CD8-positive, alpha-beta T cell (primary cell): ENCODE measurements at places on chromosomes 12 and 14. TPM values are rescaled to one million over a fixed set of nuclear protein-coding genes. Genes with fewer than 3 reads are reported as not detected.
A peak's percentile ranks its signal among the peaks of the same experiment; 100 is the strongest.

The TOMM20L gene
- 0.92 TPM for total RNA-seq

The ZNF140 gene
- 9.1 TPM for total RNA-seq

The TAS2R10 gene
- not detected for total RNA-seq

The GSC gene
- total RNA-seq, result not detected

The REP15 gene
- total RNA-seq, result not detected

The LRP1 gene
- 4.0 TPM for total RNA-seq

The TAS2R19 gene
- total RNA-seq, result 0.54 TPM

The SDS gene
- total RNA-seq, result not detected

The GPRC5D gene
- total RNA-seq, result not detected

GRCh38 chr14:91324606-91325575 is 80.4 kb upstream of the GPR68 start:
- DNase-seq, result no peak

DNA sequence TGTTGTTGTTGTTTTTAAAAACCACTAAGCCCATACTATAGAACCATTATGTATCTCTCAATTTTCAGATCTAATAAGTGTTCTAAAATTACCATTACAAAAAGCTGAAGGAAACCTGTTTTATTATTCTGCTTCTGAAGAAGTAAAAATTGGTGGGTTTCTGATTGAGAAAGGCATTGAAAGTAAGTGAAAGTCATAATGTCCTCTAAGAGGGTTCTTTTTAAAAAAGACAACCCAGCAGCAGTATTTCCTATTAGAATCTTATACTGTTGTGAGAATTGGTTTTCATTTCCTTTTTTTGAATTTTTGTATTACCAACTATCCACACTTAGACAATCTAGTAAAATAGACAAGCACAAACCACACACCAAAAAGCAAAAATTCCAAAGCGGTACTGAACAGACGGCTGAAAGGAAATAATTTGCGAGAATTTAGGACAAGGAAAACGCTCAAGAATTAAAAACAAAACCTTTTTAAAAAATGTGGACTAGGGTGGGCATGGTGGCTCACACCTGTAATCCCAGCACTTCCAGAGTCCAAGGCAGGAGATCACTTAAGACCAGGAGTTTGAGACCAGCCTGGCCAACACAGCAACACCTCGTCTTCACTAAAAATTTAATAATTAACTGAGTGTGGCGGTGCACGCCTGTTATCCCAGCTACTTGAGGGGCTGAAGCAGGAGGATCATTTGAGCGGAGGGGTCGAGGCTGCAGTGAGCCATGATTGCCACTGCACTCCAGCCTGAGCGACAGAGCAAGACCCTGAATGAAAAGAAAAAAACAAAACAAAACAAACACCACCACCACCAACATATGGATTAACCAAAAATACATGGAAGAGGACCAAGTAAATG is 66.7 kb upstream of the AP4S1 start:
- no peak for DNase-seq

DNA sequence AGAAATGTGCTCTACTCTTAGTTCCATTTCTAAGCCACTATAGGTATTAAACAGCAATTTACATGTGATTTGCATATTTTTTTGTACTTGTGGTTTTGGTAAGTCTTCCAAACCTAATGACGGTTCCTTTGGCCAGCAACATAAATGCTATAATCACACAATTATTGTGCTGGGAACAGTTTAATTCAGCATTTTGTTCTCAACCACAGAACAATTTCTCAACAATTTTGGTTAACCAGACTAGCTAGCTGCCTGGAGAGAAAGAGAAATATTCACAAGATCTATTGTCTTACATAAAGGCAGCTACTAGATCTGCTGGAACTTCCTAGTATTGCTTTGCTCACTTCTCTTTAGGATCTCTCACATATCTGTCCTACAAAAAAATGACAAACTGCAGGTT is 265.3 kb downstream of the SOX5 start:
- no peak for DNase-seq

DNA sequence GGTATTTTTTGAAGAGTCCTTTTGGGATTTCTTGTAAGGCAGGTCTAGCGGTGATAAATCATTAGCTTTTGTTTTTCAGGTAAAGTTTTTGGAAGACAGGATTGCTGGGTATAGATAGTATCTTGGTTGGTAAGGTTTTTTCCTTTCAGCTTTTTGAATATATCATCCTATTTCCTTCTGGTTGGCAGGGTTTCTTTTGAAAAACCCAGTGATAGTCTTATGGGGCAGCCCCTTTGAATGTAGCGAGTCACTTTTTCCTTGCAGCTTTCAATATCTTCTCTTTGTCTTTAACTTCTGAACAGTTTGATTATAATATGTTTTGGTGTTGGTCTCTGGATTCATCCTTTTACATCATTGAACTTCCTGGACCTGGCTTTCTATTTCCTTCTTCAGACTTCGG is 20.2 kb downstream of the TMX1 start:
- no peak for DNase-seq

- DNase-seq, result no peak
Measured at GRCh38 chr12:51975196-51975595, 23.7 kb downstream of the ACVR1B start.

- no peak for DNase-seq
Measured at GRCh38 chr14:30193101-30193500, 265.5 kb upstream of the PRKD1 start.

GRCh38 chr12:83318386-83319098 is 631.8 kb downstream of the TMTC2 start:
- no peak for DNase-seq

GRCh38 chr12:101491329-101491728 is 16.2 kb downstream of the SPIC start:
- no peak for DNase-seq

DNA sequence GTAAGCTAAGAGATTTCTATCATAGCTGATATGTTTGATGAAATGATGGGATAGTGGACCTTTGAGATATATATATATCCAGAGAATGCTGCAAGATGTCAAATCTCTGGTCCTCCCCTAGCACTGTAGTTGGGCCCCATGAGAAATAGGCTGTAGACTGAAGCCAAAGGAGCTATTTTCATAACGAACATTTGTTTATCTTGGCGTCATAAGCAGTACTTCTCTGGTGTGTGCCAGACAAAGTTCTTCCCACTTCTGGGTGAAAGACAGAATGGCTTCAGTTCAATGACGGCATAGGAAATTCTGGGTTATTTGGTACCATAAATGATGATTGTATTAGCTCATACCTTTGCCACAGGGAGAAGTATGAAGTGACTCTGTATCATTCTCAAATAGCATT is 534.3 kb downstream of the SOX5 start:
- no peak for DNase-seq

DNA sequence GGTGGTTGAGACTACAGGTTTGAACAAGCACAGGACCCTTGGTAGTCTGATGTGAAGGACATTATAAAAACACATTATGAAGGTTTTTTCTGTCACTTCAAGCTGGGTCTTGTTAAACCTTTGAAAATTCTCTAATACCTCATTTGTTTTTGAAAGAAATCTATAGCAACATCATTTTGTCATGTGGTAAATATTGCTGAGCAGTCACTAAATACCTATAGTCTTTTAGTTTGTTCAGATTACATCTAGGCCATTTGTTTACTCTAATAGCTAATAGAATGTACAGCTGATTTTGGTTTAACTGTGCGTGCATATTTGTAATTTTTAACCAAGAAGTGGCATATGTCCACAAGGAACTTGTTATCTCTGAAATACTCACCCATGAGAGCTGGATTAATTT is 2.9 kb downstream of the PPM1A start:
- no peak for DNase-seq

DNA sequence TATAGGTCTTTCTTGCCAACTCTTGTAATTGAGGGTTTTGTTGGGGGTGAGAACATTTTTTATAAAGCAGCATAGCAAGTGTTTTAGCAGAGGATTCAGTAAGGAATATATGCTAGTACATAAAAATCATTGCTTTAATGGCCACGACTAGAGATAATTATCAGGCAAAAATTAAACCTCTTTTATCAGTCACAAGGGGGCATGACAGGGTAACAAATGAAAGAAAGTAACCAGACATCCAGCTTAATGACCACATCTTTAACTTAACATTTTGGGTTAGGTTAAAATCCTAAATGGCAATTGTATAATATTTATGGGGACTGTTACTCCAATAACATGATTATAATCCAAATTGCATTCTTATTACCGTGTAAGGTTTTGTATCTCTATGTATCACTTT is 119.6 kb downstream of the LRRIQ1 start:
- no peak for DNase-seq

- DNase-seq, result peak; percentile 46
Measured at GRCh38 chr14:73245480-73246325, 8.4 kb downstream of the PAPLN start.

DNA sequence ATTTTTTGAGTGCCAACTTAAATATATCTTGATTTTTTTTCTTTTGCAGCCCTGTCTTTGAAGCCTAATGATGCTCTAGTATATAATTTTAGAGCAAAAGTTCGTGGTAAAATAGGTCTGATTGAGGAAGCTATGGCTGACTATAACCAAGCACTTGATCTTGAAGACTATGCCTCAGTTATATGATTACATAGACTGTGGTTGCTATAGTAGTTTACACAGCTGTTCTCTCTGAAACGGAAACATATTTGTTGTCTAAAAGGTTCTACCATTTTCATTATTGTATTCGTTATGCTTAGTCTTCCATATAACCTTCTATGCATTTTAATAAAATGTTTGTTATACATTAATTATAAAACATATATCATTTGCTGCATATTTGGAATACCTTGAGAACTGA is 246.7 kb downstream of the TTC6 start:
- no peak for DNase-seq

GRCh38 chr14:106276326-106277267 is 750.2 kb downstream of the TMEM121 start:
- DNase-seq, result peak; percentile 27

DNA sequence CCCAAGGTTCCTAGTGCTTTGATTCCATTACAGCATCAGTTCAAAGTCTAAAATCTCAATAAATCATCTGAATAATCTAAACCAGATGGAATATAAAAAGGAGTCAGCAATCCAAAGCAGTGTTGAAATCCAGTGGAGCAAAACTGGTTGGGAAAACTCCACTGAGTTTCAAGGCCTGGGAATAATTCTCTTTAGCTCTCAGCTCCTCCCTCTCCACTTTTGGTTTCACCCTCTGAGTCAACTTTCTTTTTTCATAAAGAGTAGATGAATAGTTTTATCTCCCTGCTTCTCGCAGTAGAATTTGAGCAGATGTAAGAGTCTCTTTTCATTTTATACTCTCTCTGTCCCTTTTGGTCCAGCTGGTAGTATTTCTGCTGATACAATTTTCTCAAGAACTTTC is 338.6 kb downstream of the APAF1 start:
- DNase-seq, result no peak

DNA sequence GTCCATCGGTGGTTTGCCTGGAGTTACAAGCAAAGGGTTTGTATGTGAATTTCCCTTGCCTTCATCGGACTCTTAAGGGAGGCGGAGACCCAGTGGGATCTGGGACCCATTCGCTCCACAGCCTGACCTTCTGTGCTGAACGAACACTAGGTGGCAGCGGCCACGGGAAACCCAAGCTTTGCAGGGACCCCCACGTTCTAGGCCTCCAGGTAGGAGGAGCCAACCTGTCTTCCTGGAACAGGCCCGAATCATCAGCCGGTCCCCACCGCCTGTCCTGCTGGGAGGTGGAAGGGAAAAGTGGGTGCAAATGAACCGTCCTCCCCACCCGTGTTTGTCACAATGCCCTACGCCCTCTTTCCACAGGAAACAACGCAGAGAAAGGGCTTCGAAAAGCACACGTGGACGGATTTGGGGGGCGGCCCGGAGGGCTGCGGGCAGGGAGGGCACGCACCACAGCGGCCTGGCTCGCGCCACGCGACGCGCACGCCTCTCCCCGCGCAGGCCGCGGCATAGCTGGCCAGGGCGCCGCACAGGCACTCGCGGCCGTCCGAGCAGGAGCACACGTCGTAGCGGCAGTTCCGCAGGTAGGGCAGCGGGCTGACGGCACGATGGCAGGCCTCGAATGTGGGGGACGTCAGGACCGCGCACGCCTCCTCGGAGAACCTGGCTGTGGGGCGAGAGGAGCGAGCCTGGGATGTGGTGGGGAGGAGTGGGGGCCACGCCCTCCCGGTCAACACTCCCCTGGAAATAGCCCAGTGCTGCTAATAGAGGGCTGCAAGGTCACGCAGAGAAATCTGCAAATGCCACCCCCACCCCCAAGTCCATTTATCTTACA is 67.8 kb downstream of the VWF start:
- peak; percentile 53 for DNase-seq

DNA sequence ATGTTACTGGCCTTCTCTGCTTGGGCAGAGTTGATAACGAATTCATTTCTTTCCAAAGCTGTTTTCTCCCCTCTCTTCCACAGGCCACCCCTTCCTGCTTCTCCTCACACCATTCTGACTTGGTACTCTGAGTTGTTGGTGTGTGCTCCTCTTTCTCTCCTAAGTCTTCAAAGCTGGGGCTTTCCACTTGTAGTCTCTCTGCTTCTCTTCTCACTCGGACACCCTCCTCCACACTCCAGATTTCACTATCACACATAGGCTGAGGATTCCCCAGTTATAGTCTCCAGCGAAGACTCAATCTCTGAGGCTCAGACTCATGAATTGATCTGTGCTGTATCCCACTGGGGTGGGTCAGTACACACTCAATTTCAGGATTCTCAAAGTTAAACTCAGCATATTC is 201.0 kb downstream of the SSPN start:
- DNase-seq, result no peak

DNA sequence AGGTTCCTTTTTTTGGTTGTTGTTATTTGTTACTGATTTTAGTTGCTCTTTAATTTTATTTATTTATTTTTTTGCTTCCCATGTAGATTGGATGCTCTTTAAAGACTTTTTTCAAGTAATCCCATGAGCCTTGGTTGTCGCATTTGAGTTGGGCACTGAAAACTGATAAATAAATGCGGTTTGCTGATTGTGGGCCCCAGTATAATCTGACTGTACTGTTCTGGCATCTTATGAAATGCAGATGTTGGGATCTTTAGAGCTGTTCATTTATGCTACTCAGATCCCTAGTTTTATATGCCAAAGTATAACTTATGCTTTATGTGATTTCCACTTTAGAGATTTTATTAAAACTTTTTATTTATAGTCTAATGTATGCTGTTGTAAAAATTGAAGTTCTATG is 33.3 kb downstream of the WNK1 start:
- no peak for DNase-seq

DNA sequence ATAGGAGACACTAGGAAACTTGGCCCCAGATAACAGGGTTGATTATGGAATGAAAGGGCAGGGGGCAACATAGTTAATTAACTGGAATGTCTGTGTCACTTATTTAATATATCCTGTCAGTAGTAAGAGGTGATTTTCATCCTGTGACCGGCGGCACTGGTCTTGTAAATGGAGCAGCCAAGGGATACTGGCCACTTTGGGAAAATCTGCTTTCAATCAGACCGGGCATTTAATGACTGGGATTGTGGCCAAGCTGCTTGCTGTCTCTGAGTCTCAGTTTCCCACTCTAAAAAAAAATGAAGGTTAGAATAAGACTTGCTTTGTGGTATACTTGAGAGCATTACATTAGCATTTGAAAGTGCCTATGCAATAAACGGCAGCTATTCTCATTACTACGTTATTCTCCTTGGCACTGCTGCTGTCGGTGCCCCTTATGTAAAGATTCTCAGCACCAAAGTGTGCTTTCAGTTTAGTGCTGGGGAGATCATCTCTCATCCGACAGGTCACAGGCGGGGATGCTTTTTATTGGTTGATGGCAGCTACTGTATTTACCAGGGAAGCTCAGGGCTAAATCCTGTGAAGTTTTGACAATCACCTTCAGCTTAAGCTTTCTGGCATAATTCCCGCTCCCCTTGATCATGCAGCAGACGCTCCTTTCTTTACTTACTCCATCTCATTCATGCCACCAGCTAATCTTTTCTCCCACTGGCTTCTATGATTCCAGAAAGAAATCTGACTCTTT is 162.1 kb downstream of the ESRRB start:
- DNase-seq, result no peak

- peak; percentile 34 for DNase-seq
Measured at GRCh38 chr14:71143381-71144290, 236.4 kb downstream of the PCNX1 start.
